ENCODE measurements at places on chromosomes 3 and 15. TPM values are rescaled to one million over a fixed set of nuclear protein-coding genes. Genes with fewer than 3 reads are reported as not detected.

Gene MUC4
- not detected for total RNA-seq

DNA sequence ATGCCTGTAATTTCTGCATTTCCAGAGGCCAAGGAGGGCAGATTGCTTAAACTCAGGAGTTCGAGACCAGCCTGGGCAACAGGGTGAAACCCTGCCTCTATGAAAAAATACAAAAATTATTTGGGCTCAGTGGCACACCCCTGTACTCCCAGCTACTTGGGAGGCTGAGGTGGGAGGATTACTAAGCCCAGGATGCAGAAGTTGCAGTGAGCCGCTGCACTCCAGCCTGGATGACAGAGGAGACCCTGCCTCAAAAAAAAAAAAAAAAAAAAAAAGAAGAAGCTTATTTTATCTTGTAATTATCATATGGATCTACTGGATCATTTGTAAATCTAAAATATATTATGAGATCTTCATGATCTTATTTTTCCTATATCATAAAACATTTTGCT is 84.1 kb downstream of the PPCDC start:
- peaks cover 10% of the 10 kb centered on the region for H3K4me1 ChIP-seq
- no peaks in the 10 kb centered on the region for H3K27me3 ChIP-seq

GRCh38 chr15:35118960-35119359 is 33.9 kb upstream of the NANOGP8 start:
- H3K36me3 ChIP-seq = no peaks in the 10 kb centered on the region
- no peaks in the 10 kb centered on the region for H3K4me1 ChIP-seq
- DNase-seq = no peak
- no peak overlapping the region for H3K4me3 ChIP-seq

GRCh38 chr15:57477736-57478522 is 101.6 kb downstream of the CGNL1 start:
- H3K27ac ChIP-seq = no peak overlapping the region
- no peaks in the 10 kb centered on the region for H3K36me3 ChIP-seq
- H3K4me3 ChIP-seq = no peak overlapping the region
- DNase-seq = no peak

Gene RNU5B-1
- not detected for total RNA-seq

- H3K36me3 ChIP-seq = no peaks in the 10 kb centered on the region
- no peak overlapping the region for H3K4me3 ChIP-seq
- DNase-seq = no peak
- H3K27ac ChIP-seq = no peak overlapping the region
Observed at GRCh38 chr3:9909221-9910013, 6.8 kb downstream of the IL17RE start.

DNA sequence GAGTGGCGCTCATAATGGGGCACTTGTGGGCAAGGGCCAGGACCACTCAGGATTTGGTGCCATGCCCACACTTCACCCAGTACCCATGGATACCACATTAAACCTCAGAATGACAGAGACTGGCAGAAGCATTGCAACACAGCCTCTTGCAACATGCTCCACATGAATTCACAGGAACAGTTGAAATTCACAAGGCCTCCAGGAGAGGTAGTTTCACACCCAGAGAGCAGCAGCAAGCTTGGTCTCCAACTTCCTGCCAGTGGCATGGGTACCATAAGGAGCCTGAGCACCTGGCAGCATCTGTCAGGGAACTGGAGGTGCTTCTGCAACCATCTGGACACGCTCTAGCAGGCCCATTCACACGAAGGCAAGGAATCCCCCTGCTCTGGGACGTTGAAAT is 101.0 kb downstream of the OSBPL10 start:
- no peak overlapping the region for H3K27ac ChIP-seq
- no peaks in the 10 kb centered on the region for H3K27me3 ChIP-seq
- H3K4me3 ChIP-seq = no peak overlapping the region

Gene DGKG
- 4.8 TPM for total RNA-seq
